ENCODE measurements at places on chromosomes 7 and 10.
A peak's percentile ranks its signal among the peaks of the same experiment; 100 is the strongest.

- peak; percentile 46 for DNase-seq
These were observed 628 bp downstream of the PARP12 start for GRCh38 chr7:140062118-140062527.

DNA sequence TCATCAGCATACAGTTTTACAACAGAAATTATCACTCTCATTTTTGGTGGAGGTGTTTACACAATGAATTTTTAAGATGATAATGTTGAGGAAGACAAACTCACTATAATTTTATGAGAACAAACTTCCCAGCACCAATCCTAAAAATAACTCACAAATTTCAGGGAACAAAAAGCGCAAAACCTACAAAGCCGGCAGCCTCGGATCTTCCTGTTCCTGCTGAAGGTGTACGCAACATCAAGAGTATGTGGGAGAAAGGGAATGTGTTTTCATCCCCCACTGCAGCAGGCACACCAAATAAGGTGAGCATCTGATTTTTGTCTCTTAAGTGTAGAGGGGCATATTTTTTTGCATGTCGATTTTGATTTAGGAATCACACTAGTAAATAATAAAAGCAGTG, 26.5 kb upstream of the AGBL3 start:
- no peak for DNase-seq

DNA sequence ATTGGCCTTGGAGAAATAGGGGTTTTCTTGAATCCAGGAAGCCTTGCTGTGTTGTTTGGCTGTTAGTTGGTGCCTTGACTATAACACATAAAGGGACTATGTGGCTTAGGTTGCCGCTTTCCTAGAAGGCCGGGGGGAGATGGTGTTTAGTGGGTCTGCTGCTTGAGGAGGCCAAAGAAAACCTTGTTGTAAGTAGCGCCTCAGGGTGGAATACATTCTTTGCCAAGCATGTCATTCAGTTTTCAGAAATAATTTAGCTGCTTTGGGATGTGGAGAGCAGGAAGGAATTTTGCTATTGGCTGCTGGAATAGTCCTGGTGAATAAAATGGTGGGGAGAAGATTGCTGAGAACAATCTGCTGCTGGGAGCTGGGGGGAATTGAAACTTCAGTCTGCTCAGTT, 132.9 kb upstream of the WNT16 start:
- DNase-seq, result no peak

- no peak for DNase-seq
These were observed 27.8 kb downstream of the NMT2 start for GRCh38 chr10:15140698-15141097.

DNA sequence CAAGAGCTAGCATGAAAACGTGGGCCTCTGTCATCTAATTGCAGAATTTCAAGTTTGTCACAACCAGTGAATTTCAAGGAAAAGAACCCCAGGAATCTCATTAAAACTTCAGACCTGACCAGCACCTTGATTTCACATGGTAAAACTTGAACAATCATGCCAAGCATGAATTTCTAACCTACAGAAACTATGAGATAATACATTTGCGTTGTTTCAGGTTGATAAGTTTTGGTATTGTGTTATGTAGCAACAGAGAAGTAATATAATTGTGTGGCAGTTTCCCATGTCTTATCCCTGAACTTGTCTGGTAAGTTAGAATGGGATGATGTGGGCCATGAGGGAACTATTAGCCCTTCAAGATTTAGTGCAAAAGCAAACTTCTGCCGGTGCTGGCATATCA, 530.1 kb downstream of the ANKRD7 start:
- no peak for DNase-seq

GRCh38 chr7:151599401-151600227, 79.9 kb upstream of the RHEB start:
- peak; percentile 85 for DNase-seq

GRCh38 chr7:99102809-99103690, 40.9 kb downstream of the SMURF1 start:
- DNase-seq, result peak; percentile 56
